ENCODE measurements at places on chromosomes 6 and 20. TPM values are rescaled to one million over a fixed set of nuclear protein-coding genes. Genes with fewer than 3 reads are reported as not detected.

IRAK1BP1 gene
- 1.8 TPM for total RNA-seq

HFE gene
- 1.3 TPM for total RNA-seq

CUTA gene
- total RNA-seq, result 89.2 TPM

TBX18 gene
- total RNA-seq, result 1.0 TPM

TAB2 gene
- 56.5 TPM for total RNA-seq

GPX5 gene
- total RNA-seq, result not detected

All from psoas muscle (tissue), 8 donors.